ENCODE measurements at places on chromosomes 1 and 21.
A peak's percentile ranks its signal among the peaks of the same experiment; 100 is the strongest.

- DNase-seq: no peak
These were observed 788 bp upstream of the TXNIP start for GRCh38 chr1:145997016-145997717.

DNA sequence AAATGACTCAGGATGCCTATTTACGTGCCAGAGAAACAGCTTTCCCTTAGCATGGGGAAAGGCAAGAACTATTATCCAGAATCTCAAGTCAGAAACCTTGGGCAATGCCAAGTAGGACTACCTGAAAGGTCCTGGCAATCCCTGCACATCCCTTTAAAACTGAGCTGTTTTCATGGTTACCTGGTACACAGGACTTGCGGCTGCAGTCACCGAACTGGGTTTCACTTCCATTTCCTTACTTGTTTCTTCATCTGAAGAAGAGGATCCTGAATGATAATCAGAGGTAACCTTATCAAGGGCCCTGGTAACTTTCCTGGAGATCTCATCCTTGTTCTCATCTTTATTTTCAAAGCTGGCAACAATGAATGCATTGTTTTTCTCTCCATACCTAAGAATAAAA lies 14.3 kb downstream of the BTG3 start:
- no peak for DNase-seq

DNA sequence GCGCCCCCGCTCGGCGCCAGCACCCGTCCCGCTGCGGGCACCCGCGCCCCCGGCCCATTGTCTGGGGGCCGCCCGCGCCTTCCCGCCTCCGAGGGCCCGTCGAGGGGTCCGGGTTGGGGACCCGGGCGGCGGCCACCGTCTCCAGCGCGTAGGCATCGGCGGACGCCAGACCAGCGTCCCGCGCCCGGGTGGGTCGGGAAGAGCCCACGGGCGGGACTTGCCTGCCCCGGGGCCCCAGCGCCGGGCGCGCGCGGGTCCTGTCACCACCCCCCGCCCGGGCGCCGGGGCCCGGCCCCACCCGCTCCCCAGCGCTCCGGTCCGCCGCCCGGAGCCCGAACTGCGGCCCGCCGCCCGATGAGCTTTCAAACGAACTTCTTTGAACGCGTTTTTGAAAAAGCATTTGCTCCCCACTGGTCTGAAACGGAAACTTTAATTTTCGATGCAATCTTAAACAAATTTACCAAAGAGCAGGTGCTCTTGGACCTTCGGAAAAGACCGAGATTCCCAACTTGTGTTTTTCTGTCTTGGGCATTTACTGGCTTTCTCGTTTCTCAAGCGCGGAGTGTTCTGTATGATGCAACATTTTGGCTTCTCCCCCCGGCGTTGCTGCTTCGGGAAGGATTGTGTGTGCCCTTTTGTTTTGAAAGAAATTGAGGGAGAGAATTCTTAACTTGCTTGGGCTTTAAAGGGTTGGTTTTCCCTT lies 615 bp downstream of the CLIC4 start:
- peak; percentile 37 for DNase-seq

DNA sequence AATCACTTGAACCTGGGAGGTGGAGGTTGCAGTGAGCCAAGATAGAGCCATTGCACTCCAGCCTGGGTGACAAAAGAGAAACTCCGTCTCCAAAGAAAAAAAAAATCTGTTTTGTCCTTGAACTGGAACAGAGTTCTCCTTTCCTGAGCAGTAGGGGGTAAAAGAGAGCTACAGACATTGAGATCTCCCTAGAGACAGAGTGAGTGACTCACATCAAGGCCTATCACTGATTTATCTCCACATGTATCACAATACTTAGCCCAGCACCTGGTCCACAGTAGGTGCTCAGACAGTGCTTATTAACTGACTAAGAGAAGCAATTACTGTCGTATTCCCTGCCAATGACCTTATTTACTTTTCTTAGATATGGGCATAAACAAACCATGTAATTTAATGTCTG lies 354.1 kb upstream of the C1orf87 start:
- no peak for DNase-seq

GRCh38 chr21:41431788-41432548 lies 5.9 kb downstream of the MX1 start:
- DNase-seq: no peak

DNA sequence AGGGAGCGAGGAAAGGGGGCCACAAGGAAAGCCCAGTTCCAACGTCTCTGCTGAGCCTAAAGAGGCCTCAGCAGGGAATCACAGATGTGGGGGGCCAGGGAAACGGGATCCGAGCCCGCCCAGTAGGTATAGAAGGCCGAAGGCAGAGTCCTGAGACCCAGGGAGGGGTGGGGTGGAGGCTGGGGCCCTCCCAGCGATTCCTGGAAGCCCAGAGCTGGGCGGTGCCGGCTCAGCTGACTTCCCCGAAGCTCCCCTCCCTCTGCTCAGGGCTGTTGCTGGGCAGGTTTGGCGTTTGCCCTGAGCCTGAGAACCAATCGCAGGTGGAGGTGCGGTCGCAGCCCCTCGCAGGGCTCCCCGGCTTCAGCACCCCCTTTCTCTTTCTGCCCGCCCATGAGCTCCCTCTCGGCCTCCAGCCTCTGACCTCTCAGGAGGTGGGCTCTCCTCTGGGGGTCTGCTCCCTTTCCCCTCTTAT lies 12.8 kb downstream of the ADAMTSL4 start:
- peak; percentile 89 for DNase-seq

GRCh38 chr1:194584052-194584451 lies 1397.6 kb upstream of the B3GALT2 start:
- no peak for DNase-seq

DNA sequence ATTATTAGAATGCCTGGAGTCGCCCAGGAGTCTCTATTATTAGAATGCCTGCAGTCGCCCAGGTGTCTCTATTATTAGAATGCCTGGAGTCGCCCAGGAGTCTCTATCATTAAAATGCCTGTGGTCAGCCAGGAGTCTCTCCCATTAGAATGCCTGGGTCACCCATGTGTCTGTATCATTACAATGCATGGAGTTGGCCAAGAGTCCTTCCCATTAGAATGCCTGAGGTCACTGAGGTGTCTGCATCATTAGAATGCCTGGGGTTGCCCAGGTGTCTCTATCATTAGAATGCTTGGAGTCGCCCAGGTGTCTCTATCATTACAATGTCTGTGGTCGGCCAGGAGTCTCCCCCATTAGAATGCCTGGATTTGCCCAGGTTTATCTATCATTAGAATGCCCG lies 66.9 kb downstream of the RNF187 start:
- DNase-seq: no peak

DNA sequence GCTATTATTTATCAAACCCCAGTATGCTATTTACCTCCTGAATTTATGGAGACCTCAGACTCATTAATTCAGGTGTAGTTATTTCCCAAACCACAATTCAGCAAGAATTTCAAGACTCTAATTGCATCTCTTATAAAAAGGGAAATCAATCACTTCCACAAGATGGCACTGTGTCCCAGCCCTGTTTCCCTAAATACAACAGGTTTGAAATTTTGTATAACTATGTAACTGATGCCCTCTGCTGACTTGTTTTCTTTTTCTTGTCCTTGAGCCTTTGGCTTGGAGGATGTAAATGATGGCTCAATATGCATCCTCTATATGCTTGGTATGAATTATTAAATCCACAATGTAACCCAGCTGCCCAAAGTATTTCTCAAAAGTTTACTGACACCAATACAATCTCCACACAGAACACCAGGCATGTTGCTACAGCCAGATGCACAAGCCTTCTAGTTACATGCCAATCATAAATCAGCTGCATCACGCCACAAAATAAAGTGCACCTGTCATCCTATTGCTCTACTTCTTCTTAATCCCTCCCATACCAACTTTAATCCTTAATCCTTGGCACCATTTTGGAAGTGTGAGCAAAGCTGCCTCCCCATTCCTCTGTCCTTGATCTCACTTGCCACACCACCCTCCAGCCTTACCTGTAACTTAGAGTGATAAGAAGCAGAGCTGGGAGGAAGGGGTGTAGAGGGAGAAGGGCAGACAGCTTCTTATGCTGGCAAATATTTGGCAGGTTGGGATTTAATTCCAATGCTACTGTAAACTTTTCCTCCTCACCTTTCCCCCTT lies 9.0 kb downstream of the C1orf105 start:
- DNase-seq: peak; percentile 46

- no peak for DNase-seq
These were observed 243.4 kb upstream of the PTBP2 start for GRCh38 chr1:96478228-96478627.

DNA sequence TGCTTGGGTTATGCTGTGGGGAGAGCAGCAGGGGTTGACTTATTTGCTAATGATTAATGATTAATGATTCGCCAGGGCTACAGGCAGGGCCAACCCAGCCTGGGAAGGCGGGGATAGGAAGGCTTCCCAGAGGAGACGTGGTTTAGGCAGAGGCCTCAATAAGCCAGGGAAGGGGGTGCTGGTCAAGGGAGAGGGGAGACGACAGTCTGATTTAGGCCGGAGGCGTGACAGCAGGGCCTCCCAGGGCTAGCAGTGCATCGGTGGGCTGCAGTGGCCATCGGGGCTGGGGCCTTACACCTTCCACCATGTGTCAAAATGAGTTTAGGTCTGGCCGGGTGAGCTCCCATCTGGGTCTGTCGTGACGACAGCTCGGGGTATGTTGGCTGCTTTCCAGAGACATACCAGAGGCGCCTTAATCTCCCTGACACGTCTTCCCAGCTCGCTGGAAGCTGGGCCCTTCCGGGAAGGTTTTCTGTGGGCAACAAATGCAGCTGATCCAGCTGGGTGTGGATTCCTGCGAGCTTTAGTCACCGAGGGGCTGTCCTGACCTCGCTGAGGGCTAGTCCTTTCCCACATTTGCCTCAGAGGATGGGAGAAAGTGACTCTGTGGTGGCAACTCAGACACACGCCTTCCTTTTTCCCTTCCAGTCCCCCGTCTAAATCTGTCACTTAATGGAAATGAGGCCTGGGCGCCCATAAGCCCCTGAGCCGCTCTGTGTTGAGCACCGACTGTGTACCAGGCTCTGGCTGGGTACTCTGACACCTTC lies 3.7 kb upstream of the SLC1A7 start:
- DNase-seq: no peak

DNA sequence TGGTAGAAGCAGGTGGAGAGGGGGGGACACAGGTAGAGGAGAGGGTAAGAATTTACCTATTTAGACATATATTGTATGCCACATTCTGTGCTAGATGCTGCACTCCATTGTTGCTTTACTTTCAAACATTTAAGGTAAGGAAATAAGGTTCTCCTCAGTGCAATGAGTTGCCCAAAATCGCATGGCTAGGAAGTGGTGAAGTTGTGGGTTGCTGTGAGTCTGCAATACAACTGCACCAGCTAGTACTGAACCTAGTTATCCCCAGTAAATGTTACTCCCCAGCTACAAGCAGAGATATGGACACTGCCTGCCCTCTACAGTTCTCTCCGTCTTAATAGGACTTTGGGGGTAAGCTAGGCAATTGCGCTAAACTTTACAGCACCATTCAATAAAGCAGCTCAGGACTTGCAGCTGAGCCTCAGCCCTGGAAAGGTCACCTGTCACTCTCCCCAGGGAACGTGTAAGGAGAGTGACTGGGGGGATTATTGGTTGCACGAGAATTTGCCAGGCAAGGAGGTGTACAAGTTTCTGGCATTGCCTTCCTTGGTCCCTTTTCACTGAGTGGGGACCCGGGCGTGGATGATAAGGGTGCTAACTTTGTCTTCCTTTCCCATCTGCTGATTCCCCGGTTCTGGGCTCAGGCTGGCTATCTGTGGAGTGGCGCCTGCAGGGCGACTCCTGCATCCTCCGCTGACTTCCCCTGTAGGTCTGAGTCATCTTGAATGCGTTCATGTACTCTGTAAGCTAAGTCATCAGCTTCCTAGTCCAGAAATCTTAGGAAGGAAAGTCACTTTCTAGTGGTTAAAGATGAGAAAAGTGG lies 71.3 kb upstream of the CNTN2 start:
- DNase-seq: peak; percentile 33

DNA sequence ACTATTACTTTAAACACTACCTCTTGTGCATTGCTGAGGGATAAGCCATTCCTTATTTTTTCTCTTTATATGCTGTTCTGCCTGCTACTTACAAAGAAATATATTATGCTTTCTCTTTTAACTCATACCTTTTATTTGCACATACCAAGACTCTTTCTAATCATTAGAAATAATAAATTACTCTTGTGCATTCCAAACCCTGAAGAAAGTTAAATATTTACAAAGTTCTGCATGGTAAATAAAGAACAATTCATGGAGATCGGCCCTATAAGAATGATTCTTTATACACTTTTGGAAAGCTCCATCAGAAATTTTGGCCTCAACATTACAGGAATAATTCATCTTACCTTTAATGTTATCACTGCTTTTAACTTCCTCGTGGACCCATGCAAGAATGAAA lies 86.7 kb upstream of the PALMD start:
- no peak for DNase-seq

GRCh38 chr1:118077331-118078045 lies 107.5 kb downstream of the SPAG17 start:
- DNase-seq: peak; percentile 29

DNA sequence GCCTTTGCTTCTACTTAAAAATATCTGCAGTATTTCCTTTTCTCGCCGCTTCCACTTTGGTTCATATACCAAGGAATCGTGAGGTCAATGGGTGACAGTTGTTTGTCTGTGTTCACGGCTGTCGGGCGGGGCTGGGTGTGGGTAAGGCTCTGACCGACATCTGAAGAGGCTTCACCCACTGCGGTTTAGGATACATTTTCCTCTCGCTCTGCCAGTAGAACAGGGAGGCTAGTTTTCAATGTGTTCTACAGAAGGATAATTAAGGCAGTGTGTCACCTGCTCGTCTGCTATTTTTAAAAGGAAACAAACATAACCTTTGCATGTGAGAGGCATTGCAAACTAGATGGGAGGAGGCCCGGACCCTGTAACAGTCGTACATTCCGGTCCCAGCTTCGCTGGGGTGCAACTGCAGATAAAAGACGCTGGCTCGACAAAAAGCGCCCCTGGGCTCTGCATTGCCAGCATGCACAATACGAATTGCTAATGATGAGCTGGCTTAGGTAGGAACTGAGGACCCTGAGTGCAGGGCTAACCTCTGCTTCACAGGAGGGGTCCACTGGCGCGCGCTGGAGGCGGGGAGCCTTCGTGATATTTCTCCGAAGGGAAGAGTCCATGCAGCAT lies 8.5 kb upstream of the ERG start:
- DNase-seq: no peak

DNA sequence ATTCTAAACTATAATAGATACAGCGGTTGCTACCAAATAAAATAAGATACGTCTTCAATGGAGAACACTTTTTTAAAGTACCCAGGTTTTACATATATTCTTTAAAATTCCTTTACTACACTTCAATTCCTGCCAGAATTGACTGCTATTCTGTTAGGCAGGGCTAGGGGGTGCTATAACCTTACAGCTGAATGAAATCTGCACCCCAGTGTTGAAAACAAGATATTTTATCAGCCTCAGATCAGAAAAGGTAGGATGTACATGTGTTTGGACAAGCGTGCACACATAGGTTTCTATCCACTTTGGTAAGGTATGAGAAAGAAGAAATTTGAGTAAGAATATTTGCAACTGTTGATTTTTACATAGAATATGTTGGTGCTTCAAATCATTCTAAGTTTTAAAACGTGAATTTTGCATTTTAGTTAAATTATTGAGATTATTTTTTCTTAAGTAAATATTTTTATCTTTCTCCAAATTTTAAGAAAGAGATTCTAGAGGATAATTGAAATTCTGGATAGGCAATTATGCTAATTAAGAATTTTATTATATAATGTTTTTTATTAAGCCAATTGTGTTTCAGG lies 490.8 kb upstream of the ADGRL4 start:
- peak; percentile 58 for DNase-seq

GRCh38 chr1:204258213-204259115 lies 44.7 kb upstream of the GOLT1A start:
- peak; percentile 92 for DNase-seq

- no peak for DNase-seq
These were observed 135.4 kb upstream of the SOD1 start for GRCh38 chr21:31524140-31524539.

Data from HEK293T (cell line).